ENCODE measurements at places on chromosomes 2 and 18.

DNA sequence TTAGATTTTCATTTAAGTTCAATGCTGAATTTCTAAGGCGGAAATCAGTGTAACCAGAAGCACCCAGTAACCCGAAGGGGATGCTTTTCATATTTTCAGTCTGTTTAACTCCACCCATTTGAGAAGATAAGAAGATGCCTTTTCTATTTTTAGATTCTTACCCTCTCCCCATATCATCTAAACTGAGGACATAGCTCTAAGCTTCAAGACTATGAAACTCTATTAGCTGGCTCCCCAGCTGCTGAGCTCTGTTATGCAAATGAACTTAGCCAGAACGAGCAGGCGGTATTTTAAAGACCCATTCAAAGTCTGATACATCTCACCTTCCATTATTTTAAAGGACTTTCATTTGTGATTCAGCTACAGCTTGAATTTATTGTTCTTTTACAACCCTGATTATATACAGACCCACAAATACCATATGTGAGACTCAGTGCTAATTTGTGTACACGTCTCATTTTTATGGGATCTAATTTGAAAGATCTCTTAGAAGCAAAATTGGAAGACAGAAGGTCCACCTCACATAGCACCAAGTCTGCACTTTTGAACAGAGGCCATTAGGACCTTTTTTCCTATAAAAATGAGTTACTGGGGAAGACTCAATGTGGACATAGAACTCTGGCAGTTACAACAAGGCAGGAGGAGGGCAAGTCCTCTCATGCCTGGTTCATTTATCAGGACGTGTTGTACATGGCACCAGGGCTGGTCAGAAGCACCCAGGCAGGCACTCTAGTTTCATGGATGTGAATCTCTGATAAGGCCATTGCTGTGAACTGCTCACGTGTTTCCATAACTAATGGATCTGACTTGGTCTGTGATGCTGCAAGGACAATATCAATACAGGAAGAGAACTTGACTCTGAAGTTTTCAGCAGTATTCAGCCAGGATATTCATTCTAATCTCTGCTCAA is 16.3 kb downstream of the CDC42EP3 start:
- DNase-seq, result no peak

DNA sequence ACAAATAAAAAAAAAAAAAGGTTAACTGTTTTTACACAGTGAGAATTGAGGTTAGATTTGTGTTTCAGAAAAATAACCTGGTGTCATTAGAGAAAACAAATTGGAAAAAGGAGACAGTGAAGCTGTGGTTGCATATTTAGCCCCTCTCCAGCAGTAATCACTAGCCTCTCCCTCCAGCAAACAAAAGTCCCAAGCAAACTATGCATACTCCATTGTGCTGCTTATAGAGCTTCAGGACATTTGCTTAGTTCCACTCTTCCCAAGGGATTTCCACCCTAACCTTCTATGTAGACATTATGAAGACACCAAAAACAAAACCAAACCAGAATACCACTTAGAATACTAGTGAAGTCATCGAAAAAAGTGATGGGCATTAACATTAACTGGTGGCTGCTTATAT is 534.2 kb upstream of the CDH2 start:
- DNase-seq, result no peak

GRCh38 chr18:46590103-46590502 is 66.9 kb downstream of the LOXHD1 start:
- no peak for DNase-seq

DNA sequence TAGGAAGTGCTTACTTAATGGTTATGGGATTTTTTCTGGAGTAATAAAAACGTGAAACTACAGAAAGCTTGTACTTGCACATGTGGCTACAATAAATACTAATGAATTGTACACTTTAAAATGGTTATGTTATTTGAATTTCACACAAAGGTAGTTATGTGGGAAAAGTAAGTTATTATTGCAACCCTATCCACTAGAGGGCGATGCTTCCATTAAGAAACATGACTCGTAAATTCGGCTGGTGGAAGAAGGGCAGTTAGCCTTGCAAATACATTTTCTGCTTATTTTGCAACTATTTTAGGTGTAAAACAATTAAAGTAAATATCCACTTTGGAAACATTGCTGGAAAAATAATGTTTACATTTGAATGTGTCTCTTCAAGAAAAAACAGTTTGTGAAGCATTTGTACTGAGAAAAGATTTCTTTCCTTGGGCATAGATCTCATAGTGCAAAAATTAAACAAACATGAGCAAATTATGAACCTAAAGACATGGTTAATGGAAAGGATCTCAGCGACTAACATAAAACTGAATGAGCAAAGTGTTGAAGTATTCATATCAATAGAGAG is 68.1 kb upstream of the CSRNP3 start:
- DNase-seq, result no peak

GRCh38 chr2:197196541-197197180 is 113.9 kb downstream of the ANKRD44 start:
- DNase-seq, result no peak

GRCh38 chr2:14751581-14751980 is 119.1 kb downstream of the LRATD1 start:
- DNase-seq, result no peak

- no peak for DNase-seq
Measured at GRCh38 chr2:112848833-112849232, 12.3 kb upstream of the IL1B start.

GRCh38 chr2:238568455-238569440 is 142.0 kb downstream of the ASB1 start:
- DNase-seq, result no peak

DNA sequence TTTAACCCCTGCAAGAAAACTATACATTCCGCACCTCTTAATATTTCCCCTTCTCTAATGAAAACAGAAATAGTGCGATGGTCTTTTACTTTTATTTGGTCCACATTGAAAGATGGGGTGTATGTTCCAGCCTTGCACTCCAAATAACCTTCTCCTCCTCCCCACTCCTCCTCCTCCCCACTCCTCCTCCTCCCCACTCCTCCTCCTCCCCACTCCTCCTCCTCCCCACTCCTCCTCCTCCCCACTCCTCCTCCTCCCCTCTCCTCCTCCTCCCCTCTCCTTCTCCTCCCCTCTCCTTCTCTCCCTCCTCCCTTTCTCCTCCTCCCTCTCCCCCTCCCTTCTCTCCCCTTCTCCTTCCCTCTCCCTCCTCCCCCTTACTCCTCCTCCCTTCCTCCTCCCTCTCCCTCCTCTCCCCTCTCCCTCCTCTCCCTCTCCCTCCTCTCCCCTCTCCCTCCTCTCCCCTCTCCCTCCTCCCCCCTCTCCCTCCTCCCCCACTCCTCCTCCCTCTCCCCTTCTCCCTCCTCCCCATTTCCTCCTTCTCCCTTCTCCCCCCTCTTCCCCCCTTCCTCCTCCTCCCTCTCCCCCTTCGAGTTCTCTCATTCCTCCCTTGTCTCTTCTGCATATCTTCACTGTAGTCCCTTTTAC is 70.4 kb downstream of the ZNF532 start:
- no peak for DNase-seq

GRCh38 chr2:45616658-45617411 is 5.8 kb upstream of the SRBD1 start:
- no peak for DNase-seq

- DNase-seq, result no peak
Measured at GRCh38 chr2:164485541-164485940, 135.7 kb downstream of the GRB14 start.

- no peak for DNase-seq
Measured at GRCh38 chr2:167114018-167114417, 225.7 kb downstream of the XIRP2 start.

DNA sequence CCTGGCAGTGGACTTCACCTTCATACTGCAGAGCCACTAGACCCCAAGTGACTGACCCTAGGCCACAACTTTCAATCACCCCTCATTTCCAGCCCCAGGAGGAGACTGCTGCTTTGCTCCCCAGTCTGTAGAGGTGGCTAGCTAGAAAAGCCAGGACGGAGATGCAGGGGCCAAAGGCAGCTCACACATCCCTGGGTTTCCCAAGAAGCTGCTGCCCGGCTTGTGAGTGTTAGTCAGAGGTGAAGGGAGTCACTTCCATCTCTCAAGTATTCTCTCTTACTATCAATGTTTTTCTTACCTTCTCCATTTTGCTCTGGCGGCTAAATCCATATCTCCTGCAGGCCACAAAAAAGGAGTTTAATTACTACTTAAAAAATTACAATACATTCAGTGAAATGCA is 36.2 kb downstream of the CCDC93 start:
- no peak for DNase-seq

GRCh38 chr2:222604749-222605515 is 51.0 kb downstream of the FARSB start:
- no peak for DNase-seq

GRCh38 chr2:230684270-230685168 is 28.1 kb upstream of the CAB39 start:
- no peak for DNase-seq

- no peak for DNase-seq
Measured at GRCh38 chr18:48861181-48861708, 89.5 kb downstream of the SMAD7 start.

DNA sequence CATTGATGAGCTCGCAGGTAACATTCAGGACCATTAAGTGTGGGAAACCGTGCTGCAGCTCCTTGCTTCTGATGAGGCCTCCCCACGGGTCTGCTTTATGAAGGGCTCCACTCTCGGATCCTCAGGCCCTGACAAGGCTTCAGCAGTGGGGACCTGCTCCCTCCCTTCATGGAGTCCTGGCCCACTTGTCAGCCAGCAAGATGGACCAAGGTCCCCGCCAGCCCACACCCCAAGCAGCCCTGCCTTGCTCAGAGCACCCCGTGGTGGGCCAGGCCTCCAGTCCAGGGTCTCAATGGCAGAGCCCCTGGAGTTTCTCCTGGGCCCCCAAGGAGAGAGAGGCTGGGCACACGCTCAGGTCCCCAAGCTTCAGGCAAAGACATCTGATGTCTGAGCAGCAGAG is 41.5 kb downstream of the CROCC2 start:
- DNase-seq, result no peak

- DNase-seq, result no peak
Measured at GRCh38 chr2:119455066-119455718, 23.5 kb downstream of the TMEM37 start.

GRCh38 chr18:45464619-45465018 is 150.7 kb upstream of the SLC14A2 start:
- no peak for DNase-seq

DNA sequence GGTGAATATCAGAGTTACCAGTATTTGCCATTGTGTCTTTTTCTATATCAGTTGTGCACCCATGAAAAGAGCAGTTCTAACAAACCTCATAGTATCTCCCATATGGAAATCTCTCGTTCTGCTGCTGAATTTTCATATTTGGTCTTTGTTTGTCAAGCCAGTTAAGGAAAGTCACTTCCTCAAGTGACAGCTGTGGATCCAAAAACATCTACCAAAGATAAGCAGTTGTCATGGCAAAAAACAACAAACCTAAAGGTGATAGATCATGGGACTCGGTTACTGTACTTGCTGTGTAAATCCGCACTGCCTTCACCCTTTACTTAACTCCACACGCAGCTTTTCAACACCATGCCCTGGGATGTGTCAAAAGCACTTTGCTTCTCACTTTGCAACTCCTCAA is 17.3 kb downstream of the BMP10 start:
- DNase-seq, result no peak

DNA sequence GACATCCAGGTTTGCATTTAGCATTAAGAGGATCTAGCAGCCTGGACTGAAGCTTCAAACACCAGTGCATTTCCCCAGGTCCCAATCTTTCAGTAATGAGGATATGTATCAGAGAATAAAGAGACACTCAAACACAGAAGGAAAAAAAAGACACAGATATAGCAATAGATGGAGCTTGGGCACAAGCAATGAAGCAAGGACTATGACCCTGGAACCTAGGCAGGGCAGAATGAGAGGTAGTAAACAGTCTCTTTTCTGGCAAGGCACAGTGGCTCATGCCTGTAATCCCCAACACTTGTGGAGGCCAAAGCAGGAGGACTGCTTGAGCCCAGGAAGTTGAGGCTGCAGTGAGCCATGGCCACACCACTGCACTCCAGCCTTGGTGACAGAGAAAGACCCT is 80.7 kb upstream of the HNRNPA3 start:
- DNase-seq, result no peak

GRCh38 chr18:13376298-13376840 is 157.8 kb downstream of the LDLRAD4 start:
- DNase-seq, result no peak

- no peak for DNase-seq
Measured at GRCh38 chr2:166343467-166343866, 32.3 kb downstream of the SCN9A start.

DNA sequence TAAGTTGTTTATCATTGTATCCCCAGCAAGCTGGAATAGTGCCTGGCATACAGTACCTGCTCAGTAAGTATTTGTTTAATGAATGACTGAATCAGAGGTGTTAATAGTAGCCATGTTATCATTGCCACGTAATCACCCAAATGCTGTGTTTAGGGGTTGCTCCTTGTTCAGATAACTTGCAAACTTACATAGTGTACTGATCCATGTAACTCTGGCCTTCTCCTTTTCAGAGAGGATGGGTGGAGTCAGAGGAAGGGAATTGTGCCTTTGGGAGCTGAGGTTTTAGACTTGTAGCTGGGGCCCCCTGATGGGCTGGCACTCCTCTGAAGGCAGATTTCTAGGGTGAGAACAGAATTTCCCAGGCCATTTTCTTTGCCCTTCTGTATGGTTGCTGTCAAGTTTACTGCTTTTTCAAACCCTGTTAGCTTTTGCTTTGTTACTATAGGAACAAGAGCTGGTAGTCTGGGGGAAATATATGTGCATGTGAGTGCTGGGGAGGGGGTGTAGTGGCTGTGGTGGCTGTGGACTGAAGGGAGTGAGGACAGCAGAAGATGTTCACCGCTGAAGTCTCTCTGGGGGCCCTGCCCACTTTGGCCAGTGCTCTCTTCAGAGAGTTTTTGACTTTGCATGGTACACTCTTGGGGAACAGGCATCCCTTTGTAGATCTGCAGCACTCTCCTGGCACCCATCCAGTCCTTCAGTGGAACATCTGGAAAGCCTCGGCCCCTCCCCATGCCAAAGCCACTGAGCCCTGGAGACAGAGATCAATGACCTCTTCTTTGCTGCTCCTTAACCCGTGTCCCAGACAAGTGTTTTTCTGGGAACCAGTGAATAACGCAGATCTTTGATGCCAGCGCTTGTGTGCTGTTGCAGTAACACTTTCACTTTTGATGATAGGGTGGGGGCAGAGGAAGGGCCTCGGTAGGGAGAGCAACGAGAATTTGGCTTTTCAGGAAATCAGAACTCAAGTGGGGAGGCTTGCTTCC is 209.0 kb downstream of the PRKCE start:
- DNase-seq, result no peak

DNA sequence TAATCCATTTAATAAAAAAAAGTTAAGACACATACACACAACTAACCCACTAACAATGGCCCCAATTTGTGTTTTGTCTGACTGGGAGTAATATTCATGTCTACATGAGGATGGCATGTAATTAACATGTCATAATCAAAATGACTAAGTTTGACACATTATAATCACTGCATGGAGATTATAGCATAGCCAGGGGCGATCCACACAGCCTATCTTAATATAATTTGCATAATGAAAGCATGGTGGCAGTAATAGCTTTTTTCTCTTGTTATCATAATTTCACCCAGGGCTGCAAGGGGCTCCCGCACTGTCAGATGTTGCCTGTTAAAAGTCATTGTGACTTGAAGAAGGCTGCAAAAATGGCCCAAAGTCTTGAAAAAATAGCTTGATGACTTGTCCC is 243.7 kb downstream of the SMAD2 start:
- no peak for DNase-seq
